ENCODE measurements at places on chromosomes 4 and X.

GRCh38 chrX:56738670-56739069 is 9.6 kb downstream of the NBDY start:
- DNase-seq, result no peak

GRCh38 chr4:105145156-105145902 is 1.3 kb upstream of the TET2 start:
- no peak for DNase-seq

DNA sequence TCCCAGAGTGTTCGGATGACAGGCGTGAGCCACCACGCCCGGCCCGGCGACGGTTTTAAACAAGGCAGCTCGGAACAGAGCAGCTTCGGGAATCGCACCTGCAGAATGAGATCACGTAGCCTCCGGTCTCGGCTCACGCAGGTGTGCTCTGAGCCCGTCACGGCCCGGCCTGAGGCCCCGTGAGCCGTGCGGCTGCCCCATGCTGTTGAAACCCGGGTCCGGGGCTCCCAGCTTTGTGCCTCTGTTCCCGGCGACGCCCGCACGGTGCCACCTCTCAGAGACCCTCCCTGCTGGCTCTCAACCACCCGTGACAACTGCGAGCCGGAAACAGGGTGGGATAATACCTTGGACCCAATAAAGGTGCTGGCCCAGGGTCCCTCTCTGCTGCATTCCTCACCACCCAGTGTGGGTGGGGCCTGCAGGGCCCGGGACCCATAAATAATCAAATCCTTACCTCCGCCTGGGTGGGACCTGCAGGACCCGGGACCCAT is 13.4 kb upstream of the PLCXD1 start:
- no peak for DNase-seq

- DNase-seq, result peak; percentile 77
Measured at GRCh38 chrX:22134681-22135080, 102.6 kb downstream of the PHEX start.

DNA sequence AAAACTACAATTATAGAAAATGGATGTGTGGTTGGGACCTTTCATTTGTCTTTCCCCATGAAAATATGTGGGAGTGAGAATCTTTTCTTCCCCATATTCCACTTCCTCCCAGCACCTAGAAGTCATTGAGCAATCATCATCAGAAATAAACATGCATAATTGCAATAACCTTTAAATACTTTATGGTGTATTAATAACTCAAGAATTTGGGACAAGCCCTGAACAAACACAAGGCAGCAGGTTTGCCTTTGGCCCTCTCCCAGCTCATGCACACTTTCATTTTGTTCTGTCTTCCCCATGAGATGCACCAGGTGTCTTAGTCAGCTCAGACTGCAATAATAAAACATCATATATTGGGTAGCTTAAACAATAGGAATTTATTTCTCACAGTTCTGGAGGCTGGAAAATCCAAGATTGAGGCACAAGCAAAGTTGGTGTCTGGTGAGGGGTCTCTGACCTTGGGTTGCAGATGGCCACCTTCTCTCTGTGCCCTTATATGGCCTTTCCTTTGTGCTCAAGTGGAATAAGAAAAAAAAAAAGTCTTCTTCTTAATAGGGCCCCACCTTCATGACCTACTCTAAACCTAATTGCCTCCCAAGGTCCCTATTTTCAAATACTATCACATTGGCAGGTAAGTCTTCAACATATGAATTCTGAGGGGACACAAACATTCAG is 34.7 kb upstream of the TMEM184C start:
- DNase-seq, result peak; percentile 63

- no peak for DNase-seq
Measured at GRCh38 chr4:93947286-93947685, 118.7 kb downstream of the ATOH1 start.

- DNase-seq, result peak; percentile 2
Measured at GRCh38 chrX:100731441-100732281, at the start of gene SYTL4. SYTL4 (minus strand) TSS chrX:100732121; CDS start chrX:100702037, 30,084 bp downstream.

- no peak for DNase-seq
Measured at GRCh38 chr4:37054531-37055077, 189.9 kb upstream of the NWD2 start.

- DNase-seq, result no peak
Measured at GRCh38 chr4:7978907-7979651, 39.4 kb upstream of the AFAP1 start.

GRCh38 chr4:16717266-16717970 is 181.0 kb downstream of the LDB2 start:
- DNase-seq, result peak; percentile 49

- no peak for DNase-seq
Measured at GRCh38 chr4:113051361-113051760, 1.9 kb downstream of the ANK2 start.

DNA sequence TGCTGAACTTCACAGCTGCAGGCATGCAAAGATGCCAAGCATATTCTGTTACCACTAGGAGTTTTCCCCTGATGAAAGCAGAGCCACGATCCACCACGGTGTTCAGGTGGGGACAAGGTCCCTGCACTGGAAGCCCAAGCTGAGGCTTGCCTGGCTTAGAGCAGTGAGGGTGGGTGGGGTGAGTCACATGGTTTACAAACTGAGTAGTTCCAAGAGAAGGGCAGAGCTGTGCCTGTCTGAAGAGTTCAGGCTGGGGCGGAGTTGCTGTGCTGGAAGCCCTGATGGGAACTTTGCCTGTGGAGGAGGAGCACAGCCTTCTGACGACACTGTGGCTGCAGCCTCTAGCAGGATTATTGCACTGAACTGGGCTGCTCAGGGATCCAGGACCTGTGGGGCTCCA is 45.5 kb downstream of the FAM9B start:
- peak; percentile 46 for DNase-seq

DNA sequence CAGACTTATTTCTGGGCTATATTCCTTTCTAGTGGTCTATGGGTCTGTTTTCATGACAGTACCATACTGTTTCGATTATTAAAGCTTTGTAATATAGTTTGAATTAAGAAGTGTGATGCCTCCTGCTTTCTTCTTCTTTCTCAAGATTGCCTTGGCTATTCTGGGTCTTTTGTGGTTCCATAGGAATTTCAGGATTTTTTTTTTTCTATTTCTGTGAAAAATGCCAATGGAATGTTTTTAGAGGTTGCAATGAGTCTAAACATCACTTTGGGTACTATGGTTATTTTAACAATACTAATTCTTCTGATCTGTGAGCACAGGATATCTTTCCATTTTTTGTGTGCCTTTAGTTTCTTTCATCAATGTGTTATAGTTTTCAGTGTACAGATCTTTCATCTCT is 204.3 kb upstream of the HCCS start:
- no peak for DNase-seq

DNA sequence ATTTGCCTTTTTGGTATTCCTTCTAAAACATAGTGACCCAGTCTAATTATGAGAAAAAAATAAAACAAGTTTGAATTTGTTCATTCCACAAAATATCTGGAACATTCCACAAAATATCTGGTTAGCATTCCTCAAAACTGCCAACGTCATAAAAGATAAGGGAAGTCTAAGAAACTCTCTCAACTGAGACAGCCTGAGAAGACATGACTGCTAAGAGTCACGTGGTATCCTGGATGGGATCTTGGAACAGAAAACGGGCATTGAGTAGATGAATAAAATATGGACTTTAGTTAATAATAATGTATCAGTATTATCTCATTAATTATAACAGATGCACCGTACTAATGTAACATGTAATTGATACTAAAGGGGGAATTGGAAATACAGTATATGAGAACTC is 280.9 kb downstream of the ARAP2 start:
- DNase-seq, result no peak

- no peak for DNase-seq
Measured at GRCh38 chr4:138393886-138394610, 151.9 kb upstream of the SLC7A11 start.

DNA sequence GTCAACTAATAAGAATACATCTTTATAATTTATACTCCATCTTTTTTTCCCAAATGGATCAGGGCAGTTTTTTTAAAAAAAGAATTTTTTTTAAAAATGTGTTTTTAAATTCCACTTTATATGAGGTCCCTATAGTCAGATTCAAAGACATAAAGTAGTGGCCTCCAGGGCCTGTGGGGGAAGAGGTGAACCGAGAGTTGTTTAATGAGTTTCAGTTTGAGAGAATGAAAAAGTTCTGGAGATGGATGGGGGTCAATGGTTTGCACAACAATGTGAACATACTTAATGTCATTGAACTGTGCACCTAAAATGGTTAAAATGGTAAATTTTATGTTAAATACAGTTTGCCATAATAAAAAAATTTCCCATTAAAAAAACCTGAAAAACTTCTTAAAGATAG is 53.8 kb downstream of the ZNF827 start:
- DNase-seq, result no peak

GRCh38 chrX:11375614-11376119 is 82.5 kb downstream of the AMELX start:
- DNase-seq, result no peak

DNA sequence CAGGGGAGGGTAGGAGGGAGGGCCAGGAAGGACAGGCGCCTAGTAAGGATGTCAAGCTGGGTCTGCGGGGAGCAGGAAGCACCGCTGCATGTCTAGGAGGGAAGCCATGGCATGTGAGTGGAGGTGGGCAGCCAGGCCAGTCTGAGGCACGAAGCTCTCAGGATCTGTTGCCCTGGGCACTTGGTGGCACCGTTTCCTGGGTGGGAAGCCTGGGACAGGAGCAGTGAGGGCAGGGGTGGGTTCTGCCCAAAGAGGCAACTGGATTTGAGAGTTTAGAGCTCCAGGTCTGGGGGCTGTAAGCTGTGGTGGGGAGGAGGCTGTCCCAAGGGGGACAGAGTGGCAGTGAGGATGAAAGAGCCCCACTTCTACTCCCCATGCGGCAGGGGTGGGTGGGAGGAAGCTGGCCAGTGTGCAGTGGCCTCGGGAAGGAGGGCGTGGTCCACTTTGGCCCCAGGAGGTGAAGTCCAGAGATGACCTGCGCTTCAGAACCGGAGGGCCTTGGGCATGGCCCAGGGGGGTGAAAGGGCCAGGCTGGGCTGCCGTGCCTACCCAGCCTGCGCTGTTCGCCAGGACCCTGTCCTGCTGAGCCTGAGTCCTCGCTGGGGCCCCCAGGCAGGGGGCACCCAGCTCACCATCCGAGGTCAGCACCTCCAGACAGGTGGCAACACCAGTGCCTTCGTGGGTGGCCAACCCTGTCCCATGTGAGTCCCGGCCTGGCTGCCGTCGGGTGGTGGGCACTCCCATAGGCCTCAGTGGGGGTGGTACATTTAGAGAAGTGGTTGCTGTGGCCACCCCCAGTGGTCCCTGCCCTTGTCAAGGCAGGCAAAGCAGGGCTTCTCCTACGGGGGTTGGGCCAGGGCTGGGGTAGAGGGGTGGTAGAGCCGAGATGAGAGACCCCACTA is 8.3 kb upstream of the SRPK3 start:
- no peak for DNase-seq

DNA sequence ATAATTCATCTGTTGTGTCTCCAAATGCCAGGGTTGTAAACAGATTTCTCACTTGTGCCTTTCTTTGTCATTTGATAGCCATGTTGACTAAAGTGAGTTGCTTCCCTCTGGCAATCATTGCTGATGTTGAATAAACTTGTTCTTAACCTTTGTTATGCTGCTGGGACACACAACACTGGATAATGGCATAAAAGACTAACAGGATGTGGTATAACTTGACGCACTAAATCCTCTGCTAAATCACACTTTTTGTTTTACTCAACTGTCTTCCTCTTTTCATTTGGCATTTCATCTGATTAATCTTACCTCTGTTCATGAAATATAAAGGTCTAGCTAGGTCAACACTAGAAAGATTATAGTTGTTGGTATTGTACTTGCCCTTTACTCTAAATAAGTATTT is 17.6 kb upstream of the CXCL5 start:
- DNase-seq, result no peak

- DNase-seq, result no peak
Measured at GRCh38 chrX:331825-332495, 13.4 kb upstream of the GTPBP6 start.

DNA sequence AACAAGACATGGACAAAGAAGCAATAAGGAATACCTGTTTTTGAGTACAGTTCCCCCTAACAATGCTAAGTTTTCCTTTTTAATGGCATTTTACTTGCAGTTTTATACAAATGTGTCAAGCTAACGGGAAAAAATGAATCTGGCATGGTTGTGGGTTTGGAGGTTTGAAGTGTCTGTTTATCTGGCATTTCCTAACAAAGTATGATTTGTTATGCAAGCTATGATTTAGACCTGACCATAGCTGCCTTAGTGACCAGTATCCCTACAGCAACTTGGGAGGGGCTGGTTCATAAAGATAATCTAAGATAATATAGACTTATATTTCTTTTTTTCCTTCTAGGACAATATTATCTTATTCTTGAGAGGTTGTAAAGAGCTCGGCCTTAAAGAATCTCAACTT is 60.6 kb downstream of the LIMCH1 start:
- no peak for DNase-seq

- no peak for DNase-seq
Measured at GRCh38 chr4:148312956-148313490, 129.2 kb downstream of the NR3C2 start.

GRCh38 chrX:37716602-37717001 is 31.0 kb downstream of the XK start:
- DNase-seq, result no peak

GRCh38 chrX:46628460-46629371 is 55.2 kb downstream of the CHST7 start:
- DNase-seq, result no peak

- no peak for DNase-seq
Measured at GRCh38 chr4:80092088-80092487, 19.1 kb upstream of the ANTXR2 start.

DNA sequence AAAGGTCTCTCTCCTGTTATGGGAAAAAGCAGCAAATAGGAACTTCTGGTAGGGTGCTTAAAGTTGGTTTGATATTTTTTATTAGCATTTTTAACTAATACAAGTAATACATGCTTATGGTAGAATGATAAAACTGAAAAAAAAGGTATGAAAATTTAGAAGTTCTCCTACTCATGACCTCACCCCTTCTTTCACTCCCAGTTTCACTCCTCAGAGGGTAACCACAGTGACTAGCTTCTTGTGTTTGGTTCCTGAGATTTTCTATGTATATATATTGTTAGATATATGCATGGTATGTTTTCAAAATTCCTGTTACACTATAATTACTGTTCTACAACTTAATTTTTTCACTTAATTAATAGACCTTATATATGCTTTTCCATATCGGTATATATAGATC is 66.5 kb downstream of the AR start:
- DNase-seq, result no peak

GRCh38 chr4:185272245-185272644 is 62.8 kb downstream of the SNX25 start:
- no peak for DNase-seq

GRCh38 chrX:69318651-69319340 is 153.5 kb upstream of the PJA1 start:
- DNase-seq, result no peak

GRCh38 chrX:129759576-129760061 is 20.1 kb upstream of the SASH3 start:
- peak; percentile 75 for DNase-seq

- DNase-seq, result no peak
Measured at GRCh38 chr4:104616401-104616820, 121.7 kb upstream of the CXXC4 start.

All from fibroblast of skin of abdomen (primary cell).